ENCODE measurements at places on chromosomes 5 and 9.

- no peak for DNase-seq
These were observed 163.3 kb upstream of the LHFPL2 start for GRCh38 chr5:78811866-78812265.

GRCh38 chr5:147216552-147217154 is 18.2 kb upstream of the STK32A start:
- DNase-seq = no peak

- no peak for DNase-seq
These were observed 134.8 kb upstream of the MSX2 start for GRCh38 chr5:174589599-174589998.

DNA sequence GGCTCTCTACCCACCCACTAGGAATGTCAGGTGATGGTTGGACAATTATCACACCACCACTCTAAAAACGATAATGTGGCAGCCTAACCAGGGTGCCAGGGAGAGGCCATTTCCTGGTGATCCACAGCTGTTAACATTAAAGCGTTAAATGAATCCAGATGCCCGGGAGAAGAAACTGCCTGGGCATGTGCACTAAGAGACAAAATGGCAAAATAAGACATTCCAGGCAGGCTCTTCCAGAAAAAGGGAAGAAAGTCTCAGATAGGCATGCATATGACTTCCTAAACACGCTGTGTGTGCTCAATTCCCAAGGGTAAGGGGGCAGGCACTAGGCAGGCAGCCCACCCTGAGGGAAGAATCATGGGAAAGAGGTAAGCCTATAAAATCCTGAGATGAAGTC is 4.6 kb upstream of the TXN start:
- DNase-seq = no peak

DNA sequence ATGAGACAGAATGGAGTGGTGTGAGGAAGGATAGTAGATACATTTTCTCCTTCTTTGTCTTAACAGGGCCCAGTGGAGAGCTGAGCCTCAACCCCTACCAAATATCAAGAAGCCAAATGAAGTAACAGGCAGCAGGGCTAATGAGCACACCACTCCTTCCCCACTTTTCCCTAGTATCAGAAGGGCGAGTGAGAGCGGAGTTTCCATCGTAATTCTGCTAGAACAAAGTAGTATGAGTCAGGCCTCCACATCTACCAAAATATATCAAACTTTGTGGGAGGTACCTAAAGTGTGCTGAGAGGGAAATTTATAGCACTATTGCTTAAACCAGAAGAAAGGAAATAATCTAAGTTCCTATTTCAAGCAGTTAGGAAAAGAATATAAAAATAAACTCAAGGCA is 769.0 kb upstream of the RGMB start:
- DNase-seq = no peak

DNA sequence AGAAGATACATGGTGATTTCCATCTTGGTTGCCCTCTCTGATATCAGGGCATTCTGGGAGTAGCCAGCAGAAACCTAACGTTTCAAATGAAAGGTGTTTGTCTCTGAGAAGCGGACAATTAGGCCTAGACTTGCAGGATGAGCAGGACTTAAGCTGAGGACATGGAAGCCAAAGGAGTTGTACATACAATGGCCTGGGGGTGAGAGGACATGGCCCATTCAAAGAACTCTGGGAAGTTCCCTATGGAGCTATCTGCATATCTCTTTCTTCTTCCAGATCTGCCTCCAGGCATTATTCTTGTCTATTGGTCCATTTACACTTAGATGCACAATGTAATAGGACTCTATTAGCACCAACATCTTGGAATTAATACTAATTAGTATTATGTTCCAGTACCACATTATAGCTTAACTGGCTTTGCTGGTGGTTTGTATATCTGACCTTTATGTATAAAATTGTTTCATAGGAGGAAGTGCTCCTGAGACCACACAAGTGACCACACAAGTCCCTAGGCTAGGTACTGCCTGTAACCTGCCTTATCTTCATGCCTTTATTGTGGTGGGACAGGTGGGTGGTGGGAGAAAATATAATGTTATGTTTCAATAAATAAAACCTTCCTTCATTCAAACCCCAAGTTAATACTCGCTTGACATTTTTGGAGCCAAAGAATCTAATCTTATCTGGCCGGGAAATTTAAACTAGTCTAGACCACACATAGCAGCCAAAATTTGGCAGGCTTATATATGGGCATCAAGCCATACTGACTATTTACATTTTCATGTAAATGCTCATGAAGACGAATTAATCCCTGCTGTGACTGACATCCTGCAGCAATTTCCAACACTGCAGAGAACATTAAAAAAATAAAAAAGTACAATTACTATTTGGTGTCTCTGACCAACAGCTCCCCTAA is 52.1 kb upstream of the EQTN start:
- DNase-seq = no peak

GRCh38 chr9:76729980-76730737 is 34.1 kb upstream of the PCA3 start:
- no peak for DNase-seq

GRCh38 chr5:131534974-131535373 is 100.1 kb downstream of the RAPGEF6 start:
- DNase-seq = no peak

DNA sequence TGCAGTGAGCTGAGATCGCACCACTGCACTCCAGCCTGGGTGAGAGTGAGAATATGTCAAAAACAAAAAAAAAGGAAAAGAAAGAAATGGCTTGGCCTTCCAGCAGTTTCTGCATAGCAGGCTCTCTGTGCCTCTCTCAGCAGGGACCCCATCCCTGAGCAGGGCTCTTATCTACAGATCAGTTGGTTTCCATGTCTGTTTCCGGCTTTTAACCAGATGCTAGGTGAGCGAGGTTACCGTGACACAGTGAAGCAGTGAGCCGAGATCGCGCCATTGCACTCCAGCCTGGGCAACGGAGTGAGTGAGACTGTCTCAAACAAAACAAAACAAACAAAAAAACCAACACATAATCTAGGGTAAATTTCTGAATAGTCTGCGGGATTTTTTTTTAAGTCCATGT is 51.4 kb downstream of the COL5A1 start:
- no peak for DNase-seq

DNA sequence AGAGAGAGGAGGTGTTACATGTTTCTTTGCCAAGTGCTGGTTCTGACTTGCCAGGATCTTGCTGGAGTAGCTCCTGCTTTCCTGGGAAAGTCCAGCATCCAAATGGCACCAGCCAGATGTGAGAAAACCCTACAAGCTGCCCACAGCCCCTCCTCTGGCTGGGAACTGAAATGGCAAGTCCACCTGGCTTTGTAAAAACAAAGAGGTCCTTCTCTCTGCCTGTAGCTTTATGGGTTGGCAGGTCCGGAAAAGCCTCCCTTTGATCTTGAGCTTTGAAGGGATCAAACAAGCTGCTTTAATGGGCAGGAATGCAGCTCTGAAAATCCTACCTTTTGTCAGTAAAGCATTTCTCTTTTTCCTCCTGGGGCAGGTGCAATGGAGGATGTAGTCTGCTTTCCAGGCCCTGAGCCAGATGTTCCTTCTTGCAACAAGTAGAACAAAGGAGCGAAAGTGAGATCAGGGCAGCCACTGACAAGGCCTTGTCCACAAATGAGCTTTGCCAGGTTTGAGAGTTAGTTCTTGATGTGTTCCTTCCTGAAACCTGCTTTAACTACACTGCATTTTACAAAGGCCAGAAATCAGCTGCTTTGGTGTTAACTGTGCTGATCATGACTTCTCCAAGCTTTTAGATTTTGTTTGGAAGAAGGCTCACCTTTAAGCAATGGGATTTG is 456.7 kb downstream of the ZNF608 start:
- DNase-seq = no peak

- DNase-seq = no peak
These were observed 39.2 kb downstream of the FXN start for GRCh38 chr9:69074801-69075200.

GRCh38 chr5:32312197-32312594 is 543 bp downstream of the MTMR12 start:
- peak; percentile 9 for DNase-seq

DNA sequence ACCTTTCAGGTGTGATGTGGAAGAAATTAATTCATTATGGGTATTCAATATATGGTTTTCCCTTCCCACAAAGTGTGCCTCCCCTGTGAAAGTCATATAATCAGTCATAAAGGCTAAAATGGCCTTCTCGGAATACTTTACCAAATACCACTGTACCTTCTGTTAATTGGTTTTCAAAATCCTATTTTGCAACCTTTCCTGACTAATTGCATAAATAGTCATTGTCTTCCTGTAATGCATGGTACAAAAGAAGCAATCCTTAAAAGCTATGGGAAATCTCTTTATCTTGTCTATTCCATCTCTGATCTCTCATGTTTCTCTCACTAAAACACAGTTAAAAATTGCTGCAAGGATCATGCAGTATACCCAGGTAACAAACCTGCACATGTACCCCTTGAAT is 44.3 kb upstream of the UGCG start:
- DNase-seq = no peak

- no peak for DNase-seq
These were observed 763.6 kb downstream of the TAF11L14 start for GRCh38 chr5:18397891-18398290.

DNA sequence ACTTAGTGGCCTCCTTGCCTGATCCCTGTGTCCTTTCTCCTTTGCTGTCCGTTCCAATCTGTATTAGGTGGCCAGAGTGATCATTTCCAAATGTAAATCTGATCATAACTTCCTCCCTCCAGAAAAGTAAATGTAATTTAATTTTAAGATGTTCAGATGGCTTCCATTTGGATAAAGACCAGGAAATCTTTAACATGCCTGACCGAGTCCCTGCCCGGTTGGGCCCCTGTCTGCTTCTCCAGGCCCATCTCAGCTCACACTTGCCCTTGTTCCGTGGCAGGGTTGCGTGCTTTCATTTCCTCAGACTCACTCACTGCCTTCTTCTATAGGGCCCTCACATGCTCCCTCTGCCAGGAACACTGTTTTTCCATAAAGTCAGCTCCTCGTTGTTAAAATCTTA is 7.6 kb downstream of the MAP3K1 start:
- no peak for DNase-seq

- no peak for DNase-seq
These were observed 199.8 kb downstream of the PDE4D start for GRCh38 chr5:59693492-59694309.

All from glomerular endothelial cell (primary cell).